ENCODE measurements at places on chromosomes 5 and 9.
A peak's percentile ranks its signal among the peaks of the same experiment; 100 is the strongest.

DNA sequence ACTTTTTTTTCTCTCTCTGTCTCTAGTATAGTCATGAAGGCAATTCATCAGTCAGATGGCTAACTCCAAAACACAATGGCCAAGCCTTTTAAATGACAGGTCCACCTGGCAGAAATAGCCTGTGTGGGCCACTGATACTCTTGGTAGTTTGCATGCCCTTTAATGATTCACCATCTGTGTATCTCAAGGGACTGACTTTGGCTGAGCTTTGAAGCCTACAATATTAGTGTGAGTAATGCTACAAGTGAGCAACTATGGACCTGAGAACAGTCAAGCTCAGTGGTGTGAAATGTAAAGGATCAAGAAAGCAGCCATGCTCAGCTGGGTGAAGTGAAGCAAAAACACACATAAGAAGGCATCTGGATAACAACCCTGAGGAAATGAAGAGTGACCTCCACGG lies 506.9 kb downstream of the TLE1 start:
- no peak overlapping the region for H3K27ac ChIP-seq
- H3K4me3 ChIP-seq = no peak overlapping the region
- no peaks in the 10 kb centered on the region for H3K27me3 ChIP-seq

DNA sequence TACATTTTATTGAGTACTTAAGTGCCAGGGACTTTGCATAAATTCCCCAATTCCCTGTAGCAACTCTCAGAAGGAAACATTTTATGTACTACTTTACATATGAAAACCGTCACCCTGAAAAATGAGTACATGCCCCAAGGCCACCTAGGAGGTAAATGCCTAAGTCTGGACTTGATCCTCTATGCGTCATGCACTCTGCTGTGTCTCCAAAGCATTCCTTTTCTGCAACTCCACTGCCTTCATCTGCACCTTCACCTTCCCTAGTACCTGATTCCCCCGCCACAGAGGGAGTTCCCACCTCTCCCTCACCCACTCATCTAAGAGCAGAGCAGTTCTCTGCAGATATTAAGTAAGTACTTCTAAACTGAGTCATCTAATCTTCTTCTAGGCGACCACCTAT lies 75.2 kb upstream of the HRH2 start:
- H3K27ac ChIP-seq = no peak overlapping the region
- H3K36me3 ChIP-seq = peaks cover 2% of the 10 kb centered on the region
- H3K27me3 ChIP-seq = peaks cover 13% of the 10 kb centered on the region
- H3K4me3 ChIP-seq = no peak overlapping the region

GRCh38 chr9:133342069-133342406 lies 5.9 kb downstream of the MED22 start:
- H3K36me3 ChIP-seq = peaks cover 24% of the 10 kb centered on the region
- DNase-seq = no peak
- H3K27me3 ChIP-seq = no peaks in the 10 kb centered on the region
- H3K4me3 ChIP-seq = no peak overlapping the region
- peaks cover 37% of the 10 kb centered on the region for H3K4me1 ChIP-seq
- H3K27ac ChIP-seq = peak overlapping the region; percentile 29

GRCh38 chr9:12439267-12439666 lies 253.9 kb upstream of the TYRP1 start:
- DNase-seq = no peak
- H3K36me3 ChIP-seq = no peaks in the 10 kb centered on the region
- no peak overlapping the region for H3K4me3 ChIP-seq
- H3K27me3 ChIP-seq = no peaks in the 10 kb centered on the region
- H3K27ac ChIP-seq = no peak overlapping the region
- H3K4me1 ChIP-seq = no peaks in the 10 kb centered on the region

DNA sequence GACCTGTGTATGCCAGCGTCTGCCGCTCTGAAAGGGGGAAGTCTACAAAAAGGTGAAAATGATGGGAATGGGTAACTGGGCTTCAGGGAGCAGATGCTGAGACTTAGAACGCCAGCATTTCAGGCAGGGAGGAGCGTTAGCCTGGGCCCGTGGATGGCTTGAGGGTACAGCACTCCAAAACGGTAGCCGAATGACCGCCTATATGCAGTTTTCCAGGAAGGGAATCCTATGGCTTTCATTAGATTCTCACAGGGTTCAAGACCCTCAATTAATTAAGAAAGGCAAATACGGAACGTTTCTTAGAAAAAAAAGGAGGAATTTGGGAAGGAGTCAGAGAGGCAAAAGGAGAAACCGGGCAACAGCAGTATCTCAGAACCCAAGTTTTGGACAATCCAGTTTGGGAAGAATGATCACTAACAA lies 639 bp downstream of the AMACR start:
- H3K4me3 ChIP-seq = peak overlapping the region; percentile 73
- DNase-seq = no peak
- peak overlapping the region; percentile 71 for H3K27ac ChIP-seq

GRCh38 chr5:159061834-159062474 lies 37.8 kb downstream of the EBF1 start:
- peaks cover 4% of the 10 kb centered on the region for H3K4me1 ChIP-seq
- H3K4me3 ChIP-seq = no peak overlapping the region
- peaks cover 56% of the 10 kb centered on the region for H3K27me3 ChIP-seq
- no peak overlapping the region for H3K27ac ChIP-seq
- no peak for DNase-seq

- no peaks in the 10 kb centered on the region for H3K36me3 ChIP-seq
- peaks cover 9% of the 10 kb centered on the region for H3K4me1 ChIP-seq
- DNase-seq = no peak
- no peak overlapping the region for H3K4me3 ChIP-seq
- no peaks in the 10 kb centered on the region for H3K27me3 ChIP-seq
- no peak overlapping the region for H3K27ac ChIP-seq
Observed at GRCh38 chr9:136589766-136590763, 44.2 kb upstream of the NOTCH1 start.

- no peaks in the 10 kb centered on the region for H3K36me3 ChIP-seq
- no peak overlapping the region for H3K4me3 ChIP-seq
- H3K4me1 ChIP-seq = no peaks in the 10 kb centered on the region
- no peak for DNase-seq
- H3K27ac ChIP-seq = no peak overlapping the region
Observed at GRCh38 chr5:33490071-33490665, 49.4 kb downstream of the TARS1 start.

GRCh38 chr5:151384106-151384505 lies 36.7 kb upstream of the SLC36A2 start:
- no peak for DNase-seq
- H3K27ac ChIP-seq = no peak overlapping the region
- no peak overlapping the region for H3K4me3 ChIP-seq
- H3K4me1 ChIP-seq = no peaks in the 10 kb centered on the region
- H3K27me3 ChIP-seq = peaks cover 17% of the 10 kb centered on the region

GRCh38 chr5:124655921-124656511 lies 90.4 kb downstream of the ZNF608 start:
- no peak for DNase-seq
- no peak overlapping the region for H3K27ac ChIP-seq
- no peak overlapping the region for H3K4me3 ChIP-seq
- peaks cover 2% of the 10 kb centered on the region for H3K36me3 ChIP-seq
- H3K27me3 ChIP-seq = peaks cover 27% of the 10 kb centered on the region

DNA sequence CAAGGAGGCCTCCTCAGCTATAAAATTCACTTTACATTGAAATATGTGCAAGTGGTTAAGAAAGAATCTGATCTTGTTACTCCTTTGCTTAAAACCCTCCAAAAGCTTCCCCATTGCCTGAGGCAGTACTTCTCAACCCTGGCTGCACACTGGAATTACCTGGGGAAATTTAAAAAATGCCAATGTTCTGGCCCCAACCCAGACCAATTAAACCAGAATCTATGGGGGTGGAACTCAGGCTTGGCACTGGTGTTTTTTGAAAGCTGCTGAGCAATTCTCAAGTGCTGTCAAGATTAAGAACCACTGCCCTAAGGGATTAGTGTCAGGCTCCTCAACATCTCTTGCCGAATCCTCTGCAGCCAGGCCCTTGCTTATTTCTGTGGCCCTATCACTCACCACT lies 269.6 kb downstream of the ELAVL2 start:
- no peaks in the 10 kb centered on the region for H3K4me1 ChIP-seq
- H3K27me3 ChIP-seq = no peaks in the 10 kb centered on the region
- H3K4me3 ChIP-seq = no peak overlapping the region
- DNase-seq = no peak
- H3K27ac ChIP-seq = no peak overlapping the region
- no peaks in the 10 kb centered on the region for H3K36me3 ChIP-seq

GRCh38 chr5:148640471-148640870 lies 13.9 kb downstream of the HTR4 start:
- H3K4me1 ChIP-seq = no peaks in the 10 kb centered on the region
- H3K27ac ChIP-seq = no peak overlapping the region
- H3K4me3 ChIP-seq = no peak overlapping the region
- DNase-seq = no peak
- H3K36me3 ChIP-seq = no peaks in the 10 kb centered on the region

DNA sequence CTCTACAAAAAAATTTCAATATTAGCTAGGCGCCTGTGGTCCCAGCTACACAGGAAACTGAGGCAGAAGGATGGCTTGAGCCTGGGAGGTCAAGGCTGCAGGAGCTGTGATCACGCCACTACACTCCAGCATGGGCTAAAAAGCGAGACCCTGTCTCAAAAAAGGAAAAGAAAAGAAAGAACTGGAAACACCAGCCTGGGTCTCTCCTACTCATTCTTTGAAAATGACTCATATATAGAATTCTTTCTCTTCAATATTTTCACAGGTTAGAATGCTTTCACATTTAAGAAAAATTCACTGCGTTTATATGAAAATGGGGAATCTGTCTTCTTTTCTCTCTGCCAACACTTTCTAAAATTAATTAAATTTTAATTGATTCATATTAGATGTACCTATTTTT lies 115.6 kb downstream of the TRPM6 start:
- no peaks in the 10 kb centered on the region for H3K36me3 ChIP-seq
- H3K4me1 ChIP-seq = peaks cover 16% of the 10 kb centered on the region

- peaks cover 11% of the 10 kb centered on the region for H3K4me1 ChIP-seq
- H3K36me3 ChIP-seq = no peaks in the 10 kb centered on the region
- H3K4me3 ChIP-seq = no peak overlapping the region
- H3K27me3 ChIP-seq = peaks cover 26% of the 10 kb centered on the region
- no peak overlapping the region for H3K27ac ChIP-seq
Observed at GRCh38 chr9:132864277-132864676, 13.8 kb downstream of the AK8 start.

DNA sequence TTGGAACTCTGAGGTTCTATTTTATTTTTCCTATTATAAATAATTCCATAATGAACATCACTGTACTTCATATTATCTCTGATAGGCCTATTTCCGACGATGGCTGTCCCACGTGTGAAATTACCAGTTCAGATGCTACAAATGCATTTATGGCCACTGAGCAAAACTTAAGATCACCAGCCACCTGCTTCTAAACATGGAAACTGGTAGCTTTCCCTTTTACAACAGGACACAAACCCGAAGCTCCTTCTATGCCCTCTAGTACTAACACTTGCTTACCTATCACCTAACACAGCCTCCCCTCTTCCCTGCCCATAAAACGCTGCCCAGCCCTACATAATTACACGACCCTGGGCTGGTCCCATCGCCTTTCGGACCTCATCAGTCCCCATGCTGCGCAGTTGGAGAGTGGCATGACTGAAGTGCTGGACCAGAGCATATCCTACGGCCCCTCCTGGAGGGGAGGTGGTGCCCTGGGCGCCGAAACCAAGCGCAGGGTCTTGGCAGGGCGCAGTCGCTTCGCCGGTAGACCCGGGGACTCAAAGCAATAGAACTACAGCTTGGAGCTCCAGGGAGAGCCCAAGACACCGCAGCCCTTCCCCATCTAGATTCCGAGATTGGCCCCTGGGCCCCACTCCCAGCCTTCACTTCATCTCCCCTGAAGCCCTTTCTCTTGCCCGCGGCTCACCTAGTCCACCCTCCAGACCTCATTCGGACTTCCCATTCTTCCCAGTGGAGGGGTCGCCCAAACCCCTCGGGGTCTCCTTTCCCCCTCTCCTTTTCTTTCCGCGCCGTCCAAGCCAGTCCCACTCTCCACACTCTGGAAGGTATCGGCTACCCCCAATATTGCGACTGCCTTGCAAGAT lies 1.0 kb upstream of the SAP30L start:
- peak; percentile 51 for DNase-seq
- peaks cover 41% of the 10 kb centered on the region for H3K4me1 ChIP-seq
- no peaks in the 10 kb centered on the region for H3K27me3 ChIP-seq
- H3K27ac ChIP-seq = peak overlapping the region; percentile 95

GRCh38 chr5:74450095-74450494 lies 190.4 kb downstream of the ENC1 start:
- no peaks in the 10 kb centered on the region for H3K4me1 ChIP-seq
- no peak for DNase-seq

GRCh38 chr9:119902611-119903010 lies 533.4 kb upstream of the BRINP1 start:
- no peaks in the 10 kb centered on the region for H3K27me3 ChIP-seq
- H3K36me3 ChIP-seq = no peaks in the 10 kb centered on the region
- no peak overlapping the region for H3K27ac ChIP-seq
- H3K4me1 ChIP-seq = no peaks in the 10 kb centered on the region

- peak; percentile 95 for DNase-seq
- no peaks in the 10 kb centered on the region for H3K27me3 ChIP-seq
- H3K4me1 ChIP-seq = peaks cover 58% of the 10 kb centered on the region
- H3K36me3 ChIP-seq = peaks cover 16% of the 10 kb centered on the region
- peak within 1 kb of the TSS; percentile 94 for H3K27ac ChIP-seq
- H3K4me3 ChIP-seq = peak within 1 kb of the TSS; percentile 93
Observed at GRCh38 chr5:141636413-141637122, at the start of the genes HDAC3 and RELL2. HDAC3 (minus strand) TSS chr5:141636849; CDS start chr5:141636790, 59 bp downstream. RELL2 (plus strand) TSS chr5:141636997; CDS start chr5:141638226, 1,229 bp downstream.

GRCh38 chr5:165143741-165144140 lies 1638.3 kb downstream of the MAT2B start:
- no peaks in the 10 kb centered on the region for H3K36me3 ChIP-seq
- no peak overlapping the region for H3K4me3 ChIP-seq
- no peak overlapping the region for H3K27ac ChIP-seq
- H3K27me3 ChIP-seq = no peaks in the 10 kb centered on the region
- DNase-seq = no peak

DNA sequence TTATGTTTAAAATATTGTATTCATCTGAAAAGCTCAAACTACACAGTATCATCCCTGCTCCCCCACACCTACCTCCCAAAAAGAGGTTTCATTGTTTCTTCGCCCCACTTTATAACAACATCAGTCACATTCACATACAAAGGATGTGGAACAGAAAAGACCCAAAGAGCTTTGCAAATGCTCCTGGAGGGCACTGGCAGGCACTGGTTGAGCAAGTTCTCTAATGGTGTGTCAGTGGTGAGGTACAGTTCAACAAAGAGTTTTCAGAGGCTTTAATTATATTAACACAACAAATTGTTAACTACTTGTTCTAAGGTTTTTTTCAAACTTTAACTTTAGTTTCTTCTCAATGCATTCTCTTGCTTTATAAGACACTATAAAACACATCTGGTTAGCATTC lies 54.1 kb upstream of the ECM2 start:
- no peaks in the 10 kb centered on the region for H3K4me1 ChIP-seq
- H3K4me3 ChIP-seq = no peak overlapping the region
- no peaks in the 10 kb centered on the region for H3K27me3 ChIP-seq
- no peak overlapping the region for H3K27ac ChIP-seq
- DNase-seq = no peak

- H3K36me3 ChIP-seq = peaks cover 33% of the 10 kb centered on the region
- H3K4me3 ChIP-seq = no peak overlapping the region
- peaks cover 26% of the 10 kb centered on the region for H3K4me1 ChIP-seq
- DNase-seq = peak; percentile 84
Observed at GRCh38 chr9:92716557-92716956, 46.6 kb upstream of the IPPK start.

- no peak for DNase-seq
- no peak overlapping the region for H3K4me3 ChIP-seq
- H3K27me3 ChIP-seq = no peaks in the 10 kb centered on the region
- peaks cover 10% of the 10 kb centered on the region for H3K36me3 ChIP-seq
Observed at GRCh38 chr5:36870399-36871040, 6.0 kb upstream of the NIPBL start.

All from activated CD8-positive, alpha-beta memory T cell treated with anti-CD3 and anti-CD28 coated beads, Interleukin-2, amount 10 ng/mL, durations not matched to agents 7 days and 5 days (primary cell).